ENCODE measurements at places on chromosomes 6 and 20.

DNA sequence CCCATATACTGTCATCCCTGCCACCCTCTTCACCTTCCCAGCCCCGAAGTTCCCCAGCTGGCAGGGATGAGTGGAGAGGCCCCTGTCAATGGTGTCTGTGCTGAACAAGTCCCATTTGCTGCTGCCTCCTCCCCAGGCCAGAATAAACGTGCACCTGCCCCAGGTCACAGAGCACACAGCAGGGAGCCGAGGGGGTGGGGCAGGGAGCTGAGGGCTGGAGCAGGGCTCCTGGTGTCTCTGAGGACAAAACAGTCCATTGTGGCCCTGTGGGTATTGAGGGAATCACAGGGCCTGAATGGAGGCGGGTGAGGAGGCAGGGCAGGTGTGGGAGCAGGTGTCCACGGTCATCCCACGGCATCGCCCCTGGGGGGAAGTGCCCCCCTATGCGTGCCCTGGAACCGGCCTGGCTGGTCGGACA is 55.8 kb downstream of the SNAI1 start:
- DNase-seq = no peak

DNA sequence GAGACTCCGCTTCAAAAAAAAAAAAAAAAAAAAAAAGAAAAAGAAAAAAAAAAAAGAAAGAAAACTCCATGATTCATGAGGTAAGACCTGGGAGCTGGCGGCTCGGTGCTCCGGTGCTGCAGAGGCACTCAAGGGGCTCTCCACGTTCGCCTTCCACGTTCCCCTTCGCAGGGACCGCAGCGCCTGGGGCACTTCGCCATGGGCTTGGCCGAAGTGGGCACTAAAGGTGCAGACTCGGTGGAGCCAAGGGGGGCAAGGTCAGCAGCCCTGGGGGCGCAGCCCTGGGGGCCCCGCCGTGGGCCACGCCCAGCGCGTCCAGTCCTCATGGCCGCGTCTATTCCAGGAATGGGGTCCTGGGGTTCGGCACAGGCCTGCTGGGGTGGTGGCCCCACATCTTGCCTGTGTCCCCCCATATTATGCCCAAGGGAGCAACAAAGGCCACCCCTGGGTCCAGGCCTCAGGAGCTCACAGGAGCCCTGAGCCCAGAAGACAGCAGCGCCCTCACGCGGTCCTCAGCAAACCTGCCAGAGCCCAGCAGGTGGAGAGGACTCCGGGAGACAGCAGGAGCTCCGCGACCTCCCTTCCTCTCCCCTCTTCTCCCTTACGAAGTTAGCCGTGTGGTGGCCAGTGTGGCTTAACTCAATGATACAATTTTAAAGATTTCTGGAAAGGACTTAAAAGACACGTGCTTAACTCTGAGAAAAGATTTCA is 21.9 kb downstream of the ZBTB46 start:
- DNase-seq = no peak

DNA sequence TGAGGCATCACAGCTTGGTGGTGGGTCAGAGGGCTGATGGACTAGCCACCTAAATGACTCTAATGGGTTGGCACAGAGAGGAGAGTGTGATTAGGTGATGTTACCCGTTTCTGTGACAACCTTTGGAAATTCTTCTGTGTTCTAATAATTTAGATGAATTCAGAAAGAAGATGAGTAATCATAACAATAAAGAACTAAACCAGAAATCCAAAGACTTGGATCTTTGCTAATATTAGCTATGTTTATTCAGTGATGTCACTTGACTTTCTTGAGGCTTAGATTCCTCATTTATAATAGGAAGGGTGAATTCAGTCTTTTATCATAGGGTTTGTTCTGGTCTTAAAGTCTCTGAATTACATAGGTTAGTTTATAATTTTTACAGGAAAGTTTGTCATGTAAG is 19.9 kb downstream of the CRYBG1 start:
- no peak for DNase-seq

- no peak for DNase-seq
Measured at GRCh38 chr6:21678990-21679389, 85.4 kb downstream of the SOX4 start.

DNA sequence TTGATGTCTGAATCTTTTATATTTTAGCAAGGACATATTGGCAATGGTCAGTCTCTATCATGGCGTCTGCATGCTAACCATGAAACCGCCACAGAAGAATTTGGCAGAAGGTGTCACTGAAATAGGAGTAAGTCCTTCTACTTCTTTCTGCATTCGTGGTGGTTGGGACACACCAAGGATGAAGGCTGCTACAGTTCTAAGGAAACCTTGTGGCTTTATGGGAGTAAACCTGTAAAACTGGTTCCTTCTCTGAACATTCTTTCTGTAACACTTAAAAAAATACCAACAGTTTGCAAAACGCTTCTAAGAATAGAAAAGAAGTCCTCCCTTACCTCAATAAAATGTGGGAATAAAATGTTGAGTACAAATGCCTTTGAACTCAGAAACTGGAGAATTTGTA is 195.3 kb downstream of the SLC24A3 start:
- DNase-seq = no peak

Data from stimulated activated CD4-positive, alpha-beta T cell treated with anti-CD3 and anti-CD28 coated beads, TNF-alpha, amount 100 ng/mL, for 48 hours (primary cell).